NCI-H187 (cell line): ENCODE measurements at places on chromosomes 12 and 14.

DNA sequence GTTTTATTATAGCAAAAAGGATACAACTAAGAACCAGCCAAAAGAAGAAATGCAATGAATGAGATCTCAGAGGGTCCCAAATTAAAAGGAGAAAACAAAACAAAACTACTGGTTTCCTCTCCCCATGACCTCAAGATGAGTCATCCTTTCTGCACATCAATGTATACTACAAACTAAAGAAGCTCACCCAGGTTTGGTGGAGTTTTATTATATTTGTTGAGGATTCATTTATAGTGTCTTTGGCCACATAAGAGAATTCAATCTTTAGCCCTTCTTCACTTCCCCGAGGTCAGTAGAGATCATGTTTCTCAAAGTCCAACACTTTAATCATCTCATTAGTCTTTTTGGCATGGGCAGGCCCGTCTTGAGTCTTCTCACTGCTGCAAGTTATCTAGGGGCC lies 210.6 kb downstream of the SLC6A15 start:
- DNase-seq, result no peak

GRCh38 chr14:93173943-93174395 lies 10.7 kb downstream of the MOAP1 start:
- DNase-seq, result no peak

GRCh38 chr12:126483145-126484068 lies 1418.2 kb downstream of the AACS start:
- no peak for DNase-seq

DNA sequence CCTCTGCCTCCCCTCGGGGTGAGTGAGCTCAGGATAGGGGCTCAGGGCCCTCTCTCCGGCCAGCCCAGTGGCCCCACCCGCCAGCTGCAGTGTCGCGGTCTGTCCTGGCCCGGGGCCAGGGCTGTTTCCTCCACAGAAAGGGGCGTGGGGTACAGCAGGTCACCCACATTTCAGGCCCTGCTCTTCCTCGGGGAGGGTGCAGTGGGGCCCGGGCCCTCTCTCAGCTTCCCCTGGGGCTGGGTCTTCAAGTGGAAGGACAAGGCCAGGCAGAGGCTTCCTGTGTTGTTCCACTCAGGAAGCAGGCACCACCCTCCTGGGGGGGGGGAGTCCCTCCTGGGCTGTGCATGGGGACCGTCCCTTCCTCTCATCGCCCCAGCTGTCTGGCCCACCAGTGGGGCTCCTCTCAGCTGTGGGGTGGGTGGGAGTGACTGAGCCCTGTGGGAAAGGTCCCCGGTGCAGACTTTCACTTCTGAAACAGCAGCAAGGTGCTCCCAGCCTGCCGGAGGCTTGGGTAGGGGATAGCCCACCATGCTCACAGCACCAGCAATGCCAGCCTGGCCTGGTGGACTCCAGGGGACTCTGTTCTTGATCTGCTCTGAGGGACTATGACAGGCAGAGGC lies 3.7 kb downstream of the GPR132 start:
- no peak for DNase-seq

DNA sequence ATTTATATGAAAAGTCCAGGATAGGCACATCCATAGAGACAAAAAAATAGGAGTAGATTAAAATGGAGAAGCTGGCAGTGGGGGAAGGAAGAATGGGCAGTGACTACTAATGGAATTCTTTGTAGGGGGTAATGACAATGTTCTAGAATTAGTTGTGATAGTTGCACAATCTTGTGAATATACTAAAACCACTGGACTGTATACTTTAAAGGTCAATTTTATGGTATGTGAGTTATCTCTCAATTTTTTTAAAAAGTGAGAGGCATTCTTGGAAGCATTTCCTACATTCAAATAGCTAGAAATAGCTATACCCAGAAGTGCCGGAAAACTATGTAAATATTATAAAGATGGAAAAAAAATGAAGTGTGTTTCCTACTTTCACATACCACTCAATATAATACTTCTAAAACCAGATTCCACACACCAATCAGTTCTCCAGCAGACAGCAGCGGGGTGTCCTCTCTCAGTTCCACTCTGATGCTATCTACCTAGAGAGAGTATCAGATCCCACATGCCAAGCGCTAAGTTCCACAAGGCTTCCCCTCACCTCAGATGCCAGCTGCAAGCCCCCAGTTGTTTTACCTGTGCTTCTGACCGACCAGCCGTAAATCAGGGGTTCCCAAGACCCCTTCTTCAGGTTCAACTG lies 41.7 kb upstream of the NID2 start:
- no peak for DNase-seq

DNA sequence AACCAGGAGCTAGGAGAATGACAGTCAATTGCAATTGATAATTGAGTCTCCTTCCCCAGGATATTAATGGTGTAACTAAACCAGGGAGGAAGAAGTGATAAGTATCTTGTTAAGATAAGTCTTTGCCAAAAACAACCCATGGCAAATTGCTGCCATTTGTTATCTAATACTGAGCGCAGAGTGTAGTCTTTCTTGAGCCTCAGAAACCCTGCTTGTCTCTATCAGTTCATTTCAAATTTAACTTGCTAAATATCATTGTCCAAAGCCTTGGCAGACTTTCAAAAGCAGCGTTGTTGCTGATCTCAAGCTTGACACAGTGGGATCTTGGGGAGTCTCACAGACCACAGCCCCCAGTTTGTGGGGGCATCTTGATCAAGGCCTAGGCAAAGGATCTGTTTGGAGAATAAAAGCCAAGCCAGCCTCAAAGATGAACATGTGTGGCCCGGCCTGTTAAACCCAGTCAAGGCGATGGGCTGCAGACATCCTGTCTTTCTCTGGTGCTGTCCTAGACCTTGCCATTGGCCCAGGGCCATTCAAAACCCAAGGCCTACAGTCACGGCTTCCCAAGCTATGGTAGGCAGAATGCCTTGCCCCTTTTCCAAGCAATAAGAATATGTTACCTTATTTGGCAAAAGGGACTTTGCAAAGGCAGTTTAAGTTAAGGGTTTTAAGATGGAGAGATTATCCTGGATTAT lies 164.2 kb downstream of the CHST11 start:
- DNase-seq, result no peak

- DNase-seq, result peak; percentile 15
Measured at GRCh38 chr12:57603815-57604453, 690 bp upstream of the DTX3 start.

- DNase-seq, result no peak
Measured at GRCh38 chr12:104469523-104469922, 12.8 kb downstream of the CHST11 start.

- no peak for DNase-seq
Measured at GRCh38 chr14:65738339-65738738, 325.8 kb downstream of the FUT8 start.

- no peak for DNase-seq
Measured at GRCh38 chr12:22117563-22118237, 71.7 kb downstream of the CMAS start.

DNA sequence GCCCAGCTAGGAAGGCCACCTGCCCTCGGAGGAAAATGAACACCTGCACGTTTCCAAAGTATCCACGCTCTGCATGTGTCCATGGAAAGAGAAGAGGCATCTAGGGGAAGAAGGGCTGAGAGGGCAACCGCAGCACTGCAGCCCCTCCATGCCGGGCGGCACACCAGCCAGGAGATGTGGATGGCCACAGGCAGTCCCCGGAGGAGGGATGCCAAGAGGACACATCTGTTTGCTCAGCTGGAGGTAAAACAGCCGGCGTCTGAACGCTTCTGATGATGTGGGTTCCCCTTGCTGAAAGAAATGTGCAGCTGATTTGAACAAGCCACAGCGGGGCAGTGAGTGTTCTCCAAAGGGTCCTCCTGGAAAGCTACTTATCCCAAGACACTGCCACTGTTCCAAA lies 34.0 kb downstream of the CHGA start:
- DNase-seq, result peak; percentile 74

- no peak for DNase-seq
Measured at GRCh38 chr12:62789851-62790250, 145.1 kb downstream of the PPM1H start.

- DNase-seq, result no peak
Measured at GRCh38 chr12:23860019-23860418, 89.5 kb downstream of the SOX5 start.

DNA sequence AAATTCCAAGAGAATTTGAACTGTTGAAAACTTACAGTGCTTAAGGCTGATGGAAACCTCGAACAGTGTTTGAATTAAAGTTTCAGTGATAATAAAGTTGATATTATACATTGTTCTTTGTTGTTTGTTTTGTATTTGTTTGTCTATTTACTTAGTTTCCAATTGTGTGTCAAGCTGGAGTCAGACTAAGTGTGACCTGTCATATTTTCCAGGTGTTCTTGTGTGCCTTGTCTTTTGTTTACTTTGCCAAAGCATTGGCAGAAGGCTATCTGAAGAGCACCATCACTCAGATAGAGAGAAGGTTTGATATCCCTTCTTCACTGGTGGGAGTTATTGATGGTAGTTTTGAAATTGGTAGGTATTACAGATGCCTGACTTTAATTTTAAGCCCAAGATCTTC lies 6.0 kb downstream of the SLCO1C1 start:
- DNase-seq, result no peak

- no peak for DNase-seq
Measured at GRCh38 chr12:24011927-24012507, 62.5 kb upstream of the SOX5 start.

DNA sequence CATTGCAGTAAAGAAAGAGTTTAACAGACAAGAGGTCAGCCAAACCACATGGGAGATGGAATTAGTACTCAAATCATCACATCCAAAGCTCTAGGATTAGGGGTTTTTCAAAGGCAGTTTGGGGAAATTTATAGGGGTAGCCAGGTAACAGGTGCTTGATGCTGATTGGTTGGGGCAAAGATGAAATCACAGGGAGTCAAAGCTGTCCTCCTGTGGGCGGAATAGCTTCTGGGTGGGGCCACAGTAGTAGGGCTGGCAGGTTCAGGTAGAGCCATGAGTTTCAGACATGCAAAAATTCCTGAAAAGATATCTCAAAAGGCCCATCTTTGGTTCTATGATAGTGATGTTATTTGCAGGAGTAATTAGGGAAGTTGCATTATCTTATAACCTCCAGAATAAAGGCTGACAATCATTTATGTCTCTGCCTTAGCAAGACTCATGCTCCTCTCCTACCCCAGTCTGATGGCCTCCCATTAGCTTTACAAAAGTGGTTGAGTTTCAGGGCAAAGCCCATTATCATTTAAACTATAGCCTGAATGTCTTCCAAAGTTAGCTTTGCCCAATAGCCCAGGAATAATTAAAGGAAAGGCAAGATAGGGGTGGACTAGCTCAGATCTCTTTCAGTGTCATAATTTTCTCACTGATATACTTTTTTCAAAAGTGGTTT lies 42.1 kb upstream of the CNTN1 start:
- no peak for DNase-seq

DNA sequence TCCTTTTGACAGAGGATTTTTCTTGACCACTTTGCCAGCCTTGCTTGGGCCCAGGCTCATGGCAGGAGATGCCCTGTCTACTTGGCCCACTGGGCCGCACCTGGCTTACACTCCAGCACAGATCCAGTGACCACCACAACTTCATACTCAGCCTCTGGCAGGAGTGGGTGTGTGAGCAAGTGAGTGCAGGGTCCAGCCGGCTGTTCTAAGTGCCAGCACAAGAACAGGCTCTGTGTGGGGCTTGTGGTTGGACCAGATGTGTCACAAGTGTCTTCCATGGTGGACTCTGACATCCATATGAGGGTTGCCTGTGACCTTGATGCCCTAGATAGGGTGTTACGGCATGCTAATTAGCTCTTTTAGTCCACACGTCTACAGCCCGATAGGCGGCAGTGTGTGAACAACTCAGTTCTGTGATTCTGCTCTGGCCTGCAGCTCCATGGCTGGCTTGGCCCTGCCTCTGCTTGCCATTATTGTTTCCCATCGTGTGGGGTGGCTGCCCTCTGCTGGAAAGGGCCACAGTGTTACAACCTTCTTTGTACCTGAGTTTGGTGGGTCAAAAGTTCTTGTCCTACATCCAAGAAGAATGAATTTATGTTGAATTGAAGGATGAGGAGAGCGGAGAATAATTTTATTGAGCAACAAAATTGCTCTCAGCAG lies 1089.1 kb downstream of the SLC6A15 start:
- no peak for DNase-seq

DNA sequence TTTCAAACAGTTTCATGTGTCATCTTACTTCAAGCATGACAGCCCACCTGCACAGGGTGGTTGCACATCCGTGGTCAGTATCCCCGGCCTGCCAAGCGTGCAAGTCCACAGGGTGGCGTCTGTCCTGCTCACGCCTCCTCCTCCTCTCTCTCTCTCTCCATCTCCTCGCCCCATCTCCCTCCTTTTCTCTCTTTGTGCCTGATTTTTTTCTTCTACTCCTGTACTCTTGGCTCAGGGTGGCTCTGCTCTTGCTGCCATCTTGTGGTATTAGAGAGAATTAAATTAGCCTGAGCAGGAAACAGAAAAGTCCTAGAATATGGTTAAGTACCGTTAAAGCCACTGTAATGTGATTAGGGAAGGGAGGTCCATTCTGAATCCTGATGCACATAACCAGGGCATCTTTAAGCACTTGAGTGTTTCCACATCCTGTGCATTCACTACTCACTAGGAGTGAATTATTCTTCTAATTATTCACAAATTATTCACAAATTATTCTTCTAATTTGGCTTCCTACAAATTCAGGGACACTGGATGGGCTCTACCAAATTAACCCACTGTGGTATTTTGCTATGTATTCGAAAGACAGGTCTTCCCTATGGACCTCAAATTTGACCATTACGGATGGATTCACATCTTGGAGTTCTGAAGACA lies 25.5 kb upstream of the DTX1 start:
- no peak for DNase-seq

- no peak for DNase-seq
Measured at GRCh38 chr14:50806241-50806933, 24.6 kb downstream of the NIN start.

- DNase-seq, result no peak
Measured at GRCh38 chr12:72075891-72076557, 137.4 kb downstream of the TPH2 start.
